Osteocyte (in vitro differentiated cells): ENCODE measurements at places on chromosomes 2 and 18.

DNA sequence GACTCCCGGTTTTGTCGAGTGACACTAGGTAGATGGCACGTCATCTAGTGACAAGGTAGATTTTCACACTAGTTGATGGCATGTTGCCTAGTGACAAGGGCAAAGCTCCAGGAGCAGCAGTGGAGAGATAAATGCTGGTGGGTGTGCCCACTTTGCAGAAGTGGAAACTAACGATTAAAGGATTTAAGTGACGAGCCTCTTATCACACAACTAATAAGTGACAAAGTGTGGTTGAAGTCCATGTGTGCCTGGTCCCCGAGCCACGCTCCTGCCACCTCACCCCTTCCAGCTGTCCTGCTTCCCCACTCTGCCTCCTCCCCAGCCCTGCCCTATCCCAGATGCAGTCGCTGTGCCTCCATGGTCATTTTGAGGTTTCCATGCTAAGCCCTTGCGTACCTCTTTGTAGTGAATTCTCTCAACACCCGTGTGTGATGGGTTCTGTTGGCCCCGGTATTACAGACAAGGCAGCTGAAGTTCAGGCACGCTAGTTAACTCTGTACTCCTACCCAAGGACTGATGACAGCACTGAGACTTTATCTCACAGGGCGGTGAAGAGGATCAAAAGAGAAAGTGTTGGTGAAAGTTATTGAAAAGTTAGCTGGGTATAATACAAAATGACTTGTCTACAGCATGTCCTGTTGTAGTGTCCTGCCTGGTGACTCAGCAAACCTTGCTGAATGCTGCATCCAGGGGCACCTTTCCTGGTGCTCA, 113.4 kb upstream of the GLI2 start:
- H3K4me3 ChIP-seq: no peak overlapping the region
- no peaks in the 10 kb centered on the region for H3K4me1 ChIP-seq
- H3K27ac ChIP-seq: no peak overlapping the region
- no peaks in the 10 kb centered on the region for H3K36me3 ChIP-seq

DNA sequence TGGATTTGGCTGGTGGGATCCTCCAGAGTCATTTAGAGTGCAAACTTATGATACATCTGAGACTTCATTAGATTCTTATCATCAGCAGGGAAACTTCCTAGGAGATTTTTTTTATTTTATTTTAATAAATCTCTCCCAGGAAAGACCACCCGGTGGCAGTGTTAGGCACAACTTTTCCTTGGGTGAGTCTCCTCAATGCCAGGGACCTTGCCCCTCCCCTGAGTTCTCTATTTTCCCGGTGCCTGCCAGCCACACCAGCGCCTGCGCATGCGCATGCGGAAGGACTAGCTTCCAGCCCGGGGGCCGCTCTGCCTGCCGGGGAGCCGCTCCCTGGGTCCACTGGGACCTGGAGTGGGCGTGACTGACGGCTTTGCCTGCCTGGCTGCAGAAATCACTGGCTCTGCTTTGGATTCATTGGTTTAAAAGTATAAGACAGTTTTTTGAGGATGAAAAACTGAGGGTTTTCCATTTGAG, 86.6 kb downstream of the TMEM182 start:
- no peak overlapping the region for H3K27ac ChIP-seq
- H3K27me3 ChIP-seq: peaks cover 5% of the 10 kb centered on the region
- H3K4me1 ChIP-seq: peaks cover 3% of the 10 kb centered on the region
- DNase-seq: no peak
- no peaks in the 10 kb centered on the region for H3K36me3 ChIP-seq
- H3K4me3 ChIP-seq: no peak overlapping the region

GRCh38 chr18:63492851-63493250, 16.1 kb downstream of the SERPINB5 start:
- H3K36me3 ChIP-seq: no peaks in the 10 kb centered on the region
- no peak for DNase-seq
- H3K27me3 ChIP-seq: no peaks in the 10 kb centered on the region
- H3K4me1 ChIP-seq: peaks cover 8% of the 10 kb centered on the region

DNA sequence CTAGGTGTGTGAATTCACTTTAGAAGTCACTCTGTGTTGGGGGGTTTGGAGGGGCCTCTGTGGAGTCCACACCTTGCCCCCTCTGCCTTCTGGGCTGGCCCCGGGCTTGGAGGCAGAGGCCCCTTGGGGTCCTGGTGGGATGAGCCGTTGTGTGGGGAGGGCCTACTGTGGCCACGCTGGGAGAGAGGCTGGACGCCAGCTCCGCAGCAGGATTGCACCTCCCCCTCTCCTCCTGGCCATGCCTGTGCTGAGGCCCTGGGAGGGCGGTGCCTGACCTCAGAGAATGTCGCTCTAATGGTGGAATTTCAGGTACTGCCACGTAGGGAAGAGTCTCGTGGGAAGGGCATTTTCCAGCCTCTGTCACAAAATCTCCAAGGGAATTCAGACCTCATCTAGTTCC, 237.0 kb downstream of the ATAD2B start:
- no peak overlapping the region for H3K27ac ChIP-seq
- no peak overlapping the region for H3K4me3 ChIP-seq
- no peaks in the 10 kb centered on the region for H3K27me3 ChIP-seq
- H3K36me3 ChIP-seq: no peaks in the 10 kb centered on the region
- no peak for DNase-seq
- no peaks in the 10 kb centered on the region for H3K4me1 ChIP-seq
